ENCODE measurements at places on chromosomes 3 and 15.

- DNase-seq = no peak
Observed at GRCh38 chr3:170585937-170586310, at the start of gene SLC7A14. Gene SLC7A14 (minus strand): TSS chr3:170586075. CDS start chr3:170526936, 59,139 bp downstream.

DNA sequence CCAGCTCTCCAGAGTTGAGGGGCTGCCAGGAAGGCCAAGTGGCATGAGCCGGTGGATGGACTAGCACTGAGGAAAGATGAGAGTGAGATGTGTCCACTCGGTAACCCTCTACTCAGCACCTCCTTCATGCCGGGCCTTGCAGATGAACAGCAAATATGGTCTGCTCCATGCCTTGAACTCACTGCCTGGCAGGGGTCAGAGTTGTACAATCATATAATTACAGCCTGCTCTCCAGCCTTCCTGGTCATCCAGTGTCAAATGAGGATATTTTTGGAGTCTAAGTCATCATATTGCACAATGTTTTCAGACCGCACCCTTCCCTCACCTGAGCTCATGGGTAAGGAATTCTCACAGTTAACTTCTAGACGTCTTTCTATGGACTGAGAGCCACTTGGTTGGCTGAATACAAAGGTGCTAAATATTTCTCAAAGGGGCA lies 4.9 kb downstream of the MGLL start:
- DNase-seq = no peak

DNA sequence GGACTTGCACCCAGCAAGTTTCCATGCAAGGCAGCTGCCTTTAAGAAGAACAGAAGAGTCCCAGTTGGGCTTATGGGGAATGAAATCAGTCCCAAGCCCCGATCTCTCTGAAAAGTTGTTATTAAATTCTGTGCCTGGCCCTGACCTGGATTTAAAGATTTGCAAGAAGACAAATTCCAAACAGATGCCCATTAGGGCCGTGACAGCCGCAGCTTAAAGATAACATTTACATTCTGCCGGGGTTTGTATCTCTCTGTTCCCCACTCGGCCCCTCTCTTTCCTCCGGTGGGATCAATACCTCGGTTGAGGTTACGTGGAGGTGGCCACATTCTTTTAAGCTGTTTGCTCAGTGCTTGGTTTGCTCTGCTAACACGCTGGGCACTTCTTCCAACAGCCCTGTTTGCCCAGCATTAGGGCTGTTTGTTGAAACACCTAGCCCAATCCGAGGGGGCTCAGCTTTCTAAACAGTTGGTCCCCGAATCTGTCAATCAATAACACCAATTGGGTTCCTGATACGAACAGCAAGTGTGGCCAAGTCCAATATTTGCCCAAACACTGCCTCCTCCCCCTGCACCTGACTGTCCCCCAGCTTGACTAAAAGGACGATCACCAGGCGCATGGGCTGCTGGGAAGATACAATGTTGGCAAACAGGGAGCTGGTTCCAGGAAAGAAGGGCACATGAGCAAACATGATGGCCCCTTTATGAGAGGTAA lies 108.6 kb downstream of the RPLP1 start:
- DNase-seq = no peak

DNA sequence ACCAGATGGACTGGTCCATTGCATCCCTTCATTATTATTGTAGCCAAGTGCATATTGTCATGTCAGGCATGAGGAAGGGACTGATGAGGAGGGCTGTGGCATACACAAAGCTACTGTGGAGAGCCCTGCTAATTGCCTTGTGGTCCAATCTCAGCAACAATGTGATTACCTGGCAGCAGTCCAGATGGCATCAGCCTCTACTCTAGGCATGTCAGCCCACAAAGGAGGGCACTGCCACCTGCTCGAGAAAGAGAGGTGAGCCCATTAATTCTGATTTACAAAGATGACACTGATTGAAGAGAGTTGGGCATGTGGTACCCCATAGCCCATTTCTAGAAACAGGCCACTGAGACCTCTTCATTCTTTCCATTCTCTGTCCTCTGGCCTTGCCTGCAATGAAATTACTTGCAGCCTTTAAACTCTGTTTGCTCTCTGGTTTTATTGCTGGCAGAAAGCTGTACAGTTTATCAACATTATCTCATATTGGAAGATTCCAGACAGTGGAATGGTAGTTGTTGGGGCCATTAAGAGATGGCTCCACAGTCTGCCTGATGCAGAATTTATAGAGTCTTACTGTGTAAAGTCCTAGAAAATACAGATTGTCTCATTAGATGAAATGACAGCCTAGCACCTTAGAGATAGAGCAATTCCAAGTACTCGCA lies 307.7 kb downstream of the ARPP21 start:
- DNase-seq = no peak

- DNase-seq = peak; percentile 66
Observed at GRCh38 chr3:167882057-167882667, 146.6 kb downstream of the SERPINI1 start.

- DNase-seq = no peak
Observed at GRCh38 chr3:37262816-37263393, 88.5 kb upstream of the LRRFIP2 start.

DNA sequence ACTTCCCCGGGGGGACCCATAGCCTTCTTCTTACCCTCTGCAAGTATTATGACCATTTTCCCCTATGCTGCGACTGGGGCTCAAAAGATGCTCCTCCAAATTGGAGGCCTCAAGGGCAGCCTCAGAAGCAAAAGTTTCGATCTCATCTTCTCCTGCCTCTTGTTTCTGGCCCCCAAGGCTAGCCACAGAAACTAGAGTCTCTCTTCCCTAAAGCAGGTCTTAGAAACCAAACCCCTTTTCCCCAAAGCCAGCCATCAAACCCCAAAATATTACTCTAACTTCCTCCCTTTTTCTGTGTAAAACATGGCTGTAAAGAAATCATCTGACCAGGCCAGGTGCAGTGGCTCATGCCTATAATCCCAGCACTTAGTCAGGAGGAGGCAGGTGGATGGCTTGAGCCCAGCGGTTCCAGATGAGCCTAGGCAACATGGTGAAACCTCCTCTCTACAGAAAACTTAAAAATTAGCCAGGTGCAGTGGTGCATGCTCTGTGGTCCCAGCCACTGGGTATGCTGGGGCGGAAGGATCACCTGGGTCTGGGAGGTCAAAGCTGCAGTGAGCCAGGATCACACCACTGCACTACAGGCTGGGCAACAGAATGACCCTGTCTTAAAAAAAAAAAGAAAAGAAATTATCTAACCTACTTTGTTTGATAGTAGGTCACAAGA lies 36.7 kb upstream of the MFGE8 start:
- DNase-seq = no peak

DNA sequence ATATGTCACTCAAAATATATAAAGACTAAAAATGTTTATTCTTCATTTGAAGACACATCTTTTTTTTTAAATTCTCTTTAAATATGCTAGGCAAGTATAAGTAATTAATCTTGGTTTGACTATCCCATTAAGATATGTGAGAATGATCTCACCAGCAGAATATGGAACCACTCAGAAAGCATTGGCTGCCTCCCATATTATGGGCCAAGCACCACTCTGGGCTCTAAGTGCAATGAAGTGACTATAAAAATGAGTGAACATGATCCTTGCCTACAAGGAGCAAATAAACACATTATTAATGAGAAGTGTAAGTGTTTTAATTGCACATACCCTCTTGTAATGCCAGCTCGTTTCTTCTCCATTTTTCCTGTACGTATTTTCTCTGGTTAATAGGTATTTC lies 328.5 kb downstream of the NAALADL2 start:
- DNase-seq = no peak

DNA sequence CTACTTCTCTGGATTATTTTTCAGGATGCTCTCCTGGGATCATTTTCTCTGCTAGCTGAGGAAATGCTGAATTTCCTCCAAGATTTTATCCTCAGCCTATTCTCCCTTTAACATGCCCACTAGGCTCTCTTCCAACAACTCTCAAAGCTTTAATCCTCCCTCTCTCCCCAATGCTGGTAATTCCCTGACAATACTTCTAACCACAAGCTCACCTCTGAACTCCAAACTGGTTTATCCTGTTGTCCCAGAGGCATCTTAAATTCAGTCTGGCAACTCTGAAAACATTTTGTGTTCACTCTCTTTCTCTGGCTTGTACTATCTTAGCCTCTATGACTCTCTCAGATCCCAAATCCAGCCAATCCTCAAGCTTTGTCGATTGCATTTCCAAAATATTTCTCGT lies 490.3 kb downstream of the MECOM start:
- DNase-seq = no peak

- no peak for DNase-seq
Observed at GRCh38 chr3:19173945-19174344, 25.6 kb downstream of the KCNH8 start.

- no peak for DNase-seq
Observed at GRCh38 chr3:99845999-99846398, 28.3 kb downstream of the CMSS1 start.

- DNase-seq = no peak
Observed at GRCh38 chr3:105253225-105253624, 113.5 kb upstream of the ALCAM start.

DNA sequence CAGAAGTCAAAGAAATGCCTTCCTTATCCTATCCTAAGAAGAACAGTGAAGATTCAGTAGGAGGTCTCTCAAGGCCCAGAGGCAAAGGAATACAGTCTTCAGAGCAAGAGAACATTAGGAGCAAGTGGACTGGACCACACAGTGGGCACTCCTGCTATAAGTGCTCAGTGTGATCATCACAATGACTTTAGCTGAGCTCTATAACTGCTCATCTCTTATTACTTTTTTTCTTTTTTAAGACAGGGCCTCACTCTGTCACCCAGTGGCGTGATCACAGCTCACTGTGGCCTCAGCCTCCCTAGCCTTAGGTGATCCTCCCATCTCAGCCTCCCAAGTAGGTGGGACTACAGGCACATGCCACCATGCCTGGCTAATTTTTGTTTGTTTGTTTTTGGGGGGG lies 48.1 kb downstream of the COL8A1 start:
- no peak for DNase-seq

- DNase-seq = no peak
Observed at GRCh38 chr3:128301186-128302023, 148.1 kb downstream of the EEFSEC start.

GRCh38 chr15:40929660-40930429 lies 705 bp downstream of the DLL4 start:
- DNase-seq = no peak

DNA sequence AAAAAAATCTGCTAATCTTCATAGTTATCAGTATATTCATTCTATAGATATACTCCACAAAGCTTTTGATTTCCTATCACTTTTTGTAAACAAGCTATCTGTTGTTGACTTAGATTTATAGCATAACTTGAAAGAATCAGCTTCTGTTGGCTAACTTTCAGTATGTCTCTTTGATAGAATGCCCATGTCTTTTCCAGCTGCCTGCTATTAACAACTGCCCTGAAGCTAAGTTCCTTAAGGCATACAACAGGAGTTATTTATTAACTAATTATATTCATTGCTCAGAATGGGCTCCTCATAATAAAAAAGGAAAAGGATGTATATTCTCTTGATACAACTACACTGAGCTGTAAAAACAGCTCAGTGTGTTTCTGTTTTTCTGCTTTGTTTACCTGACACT lies 293.9 kb downstream of the TUSC7 start:
- no peak for DNase-seq

DNA sequence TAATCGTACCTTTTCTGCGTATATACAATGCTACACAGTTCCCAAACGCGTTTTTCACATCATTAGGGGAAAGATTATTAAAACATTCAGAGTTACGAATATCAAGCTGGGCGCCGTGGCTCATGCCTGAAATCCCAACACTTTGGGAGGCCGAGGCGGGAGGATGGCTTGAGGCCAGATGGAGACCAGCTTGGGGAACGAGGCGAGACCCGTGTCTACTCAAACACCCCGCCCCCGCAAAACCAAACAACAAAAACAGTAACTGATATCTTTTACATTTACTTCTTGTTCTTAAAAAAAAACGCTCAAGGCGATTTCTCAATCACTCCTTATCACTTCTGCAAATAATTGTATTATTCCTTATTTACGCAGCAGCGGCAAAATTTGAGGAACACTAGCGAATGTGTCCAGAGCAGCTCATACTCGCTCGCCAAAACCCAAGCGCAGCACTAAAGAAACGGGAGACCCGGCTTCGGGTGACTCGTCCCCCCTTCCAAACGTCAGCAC lies 1.2 kb downstream of the ZBTB11 start:
- DNase-seq = no peak

- DNase-seq = no peak
Observed at GRCh38 chr3:127639173-127640041, 10.4 kb downstream of the PODXL2 start.

GRCh38 chr3:117912352-117912751 lies 1122.3 kb downstream of the IGSF11 start:
- no peak for DNase-seq

- no peak for DNase-seq
Observed at GRCh38 chr3:194931865-194932264, 246.2 kb downstream of the FAM43A start.

Data from DMS 273 treated with DMSO at 0.1 percent for 48 hours (cell line).